ENCODE measurements at places on chromosomes 7 and 10.

- DNase-seq: no peak
Observed at GRCh38 chr7:138903186-138903820, 77.9 kb downstream of the KIAA1549 start.

- DNase-seq: no peak
Observed at GRCh38 chr7:116234517-116235200, 24.3 kb downstream of the TES start.

GRCh38 chr7:70544016-70544415 lies 587.9 kb upstream of the GALNT17 start:
- DNase-seq: no peak

DNA sequence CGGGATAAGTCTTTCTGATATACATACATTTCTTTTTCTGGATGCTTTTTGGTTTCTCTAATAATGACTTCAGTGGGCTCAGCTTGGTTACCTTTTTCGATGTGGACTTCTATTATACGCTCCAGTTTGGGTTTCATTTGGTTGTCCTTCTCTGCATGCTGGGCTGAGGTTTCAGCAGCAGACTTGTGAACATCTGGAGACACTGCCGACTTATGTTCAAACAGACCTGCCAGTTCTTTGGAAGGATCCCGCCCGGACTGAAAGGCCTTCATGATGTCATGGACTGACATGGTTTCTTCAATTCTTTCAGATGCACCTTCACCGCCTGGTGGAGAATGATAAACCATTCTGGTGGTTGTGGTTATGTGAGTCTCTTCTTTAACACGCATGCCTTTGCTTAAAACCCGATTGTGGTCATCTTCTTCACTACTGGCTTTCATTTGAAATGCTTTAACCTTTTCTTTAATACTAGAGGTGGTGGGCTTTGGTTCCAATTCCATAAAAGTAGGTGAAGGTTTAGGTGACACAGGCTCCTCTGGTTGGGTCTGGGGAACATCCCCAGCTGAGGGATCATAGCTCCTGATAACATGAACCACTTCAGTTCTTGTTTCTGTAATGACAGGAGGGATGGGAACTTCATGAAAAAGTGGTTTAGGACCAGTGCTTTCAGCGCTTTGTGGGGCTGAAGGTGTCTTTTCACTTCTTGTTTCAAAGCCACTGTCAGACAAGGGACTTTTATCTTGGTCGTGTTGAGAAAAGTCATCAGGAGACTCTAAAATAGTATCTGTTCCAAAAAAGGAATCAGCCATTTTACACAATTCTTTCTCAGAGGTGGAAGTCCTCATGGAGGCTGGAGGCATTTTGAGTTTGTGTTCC lies 167.7 kb upstream of the CCDC6 start:
- DNase-seq: no peak

DNA sequence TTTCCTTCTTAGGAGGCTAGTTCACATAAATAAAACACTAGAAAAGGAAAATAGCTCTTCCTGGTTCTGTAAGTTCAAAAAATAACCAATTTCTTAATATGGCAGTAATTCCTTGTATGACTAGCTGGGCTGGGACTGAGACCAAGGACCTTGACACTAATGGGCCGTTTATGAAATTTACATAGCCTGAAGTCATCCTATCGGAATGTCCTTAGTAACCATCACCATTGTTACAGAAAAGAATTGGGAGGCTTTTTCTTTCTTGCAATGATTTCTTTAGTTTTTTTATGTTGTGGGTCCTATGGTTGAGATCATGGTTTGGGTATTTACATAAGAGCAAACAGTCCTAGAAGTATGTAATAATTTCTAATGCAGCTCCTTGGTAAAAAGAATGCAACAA lies 87.1 kb upstream of the HDAC9 start:
- no peak for DNase-seq

DNA sequence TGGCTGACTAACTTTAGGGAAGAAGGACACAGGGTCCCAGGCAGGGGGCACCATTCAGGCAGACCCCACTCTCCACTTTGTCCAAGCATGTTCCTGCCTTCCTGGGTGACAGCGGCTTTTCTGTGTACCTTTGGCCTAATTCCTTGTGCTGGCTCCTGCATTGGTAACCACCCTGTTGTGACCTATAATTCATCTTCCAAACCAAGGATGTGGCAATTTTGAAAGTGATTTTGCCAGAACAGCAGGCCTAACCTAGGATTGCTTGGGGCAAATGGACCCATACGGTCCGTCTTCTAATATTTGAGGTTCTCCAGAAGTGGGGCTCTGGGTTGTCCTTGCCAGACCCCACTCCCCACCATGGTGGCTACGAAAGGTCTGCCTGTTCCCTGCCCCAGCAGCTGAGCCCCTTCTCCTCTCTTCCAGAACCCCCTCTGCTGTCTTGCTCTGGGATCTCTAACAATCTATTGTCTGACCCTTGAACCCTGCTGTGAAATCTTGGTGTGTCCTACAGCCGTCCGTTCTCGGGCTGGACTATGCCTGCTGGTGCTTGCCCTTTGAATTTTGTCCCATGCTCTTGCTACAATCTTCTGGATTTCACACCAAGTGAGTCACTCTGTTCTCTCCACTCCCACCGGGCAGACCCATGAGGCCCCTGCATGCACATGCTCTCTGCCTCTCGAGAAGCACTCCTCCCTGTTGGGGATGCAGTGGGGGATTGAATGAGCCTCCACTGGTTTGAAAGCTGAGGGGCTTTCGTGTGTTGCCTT lies 316.0 kb downstream of the CXCL12 start:
- no peak for DNase-seq

DNA sequence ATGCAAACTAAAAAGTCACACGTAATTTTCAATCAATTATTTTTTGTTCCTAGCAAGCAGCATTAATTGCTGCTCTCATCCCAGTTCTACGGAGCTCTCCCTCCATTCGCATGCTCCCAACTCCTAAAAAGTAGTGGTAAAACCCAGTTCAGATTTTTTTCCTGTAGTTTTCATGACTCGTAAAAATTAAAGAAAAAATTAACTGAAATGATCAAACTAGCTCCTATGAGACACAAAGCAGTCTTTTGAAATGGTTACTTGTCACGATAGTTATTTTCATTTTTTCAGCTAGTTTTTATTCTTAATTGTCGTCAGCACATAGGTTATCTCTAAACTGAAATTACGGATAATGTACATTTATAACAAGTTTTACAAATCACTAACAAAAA lies 1.8 kb downstream of the HNRNPA2B1 start:
- no peak for DNase-seq

- DNase-seq: no peak
Observed at GRCh38 chr10:118278649-118279048, 63.5 kb downstream of the FAM204A start.

- DNase-seq: peak; percentile 68
Observed at GRCh38 chr7:4613846-4614548, 68.1 kb upstream of the FOXK1 start.

DNA sequence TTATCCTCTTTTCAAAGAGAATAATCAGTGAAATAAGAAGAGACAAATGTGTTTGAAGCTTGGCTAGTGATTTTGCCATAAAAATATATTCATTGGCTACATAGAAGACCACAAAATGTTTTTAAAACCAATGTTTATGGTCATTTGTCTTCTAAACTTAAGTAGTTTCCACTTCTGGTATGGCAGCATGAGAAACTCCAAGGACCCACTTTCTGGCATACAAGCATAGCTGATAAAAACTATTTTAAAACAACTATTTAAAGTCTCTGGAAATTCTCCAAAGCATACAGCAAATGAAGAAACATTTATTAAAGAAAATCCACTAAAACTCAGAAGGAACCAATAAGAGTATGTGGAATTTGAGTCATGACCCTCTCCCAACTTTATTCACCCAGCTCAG lies 89.2 kb upstream of the TOMM7 start:
- no peak for DNase-seq

DNA sequence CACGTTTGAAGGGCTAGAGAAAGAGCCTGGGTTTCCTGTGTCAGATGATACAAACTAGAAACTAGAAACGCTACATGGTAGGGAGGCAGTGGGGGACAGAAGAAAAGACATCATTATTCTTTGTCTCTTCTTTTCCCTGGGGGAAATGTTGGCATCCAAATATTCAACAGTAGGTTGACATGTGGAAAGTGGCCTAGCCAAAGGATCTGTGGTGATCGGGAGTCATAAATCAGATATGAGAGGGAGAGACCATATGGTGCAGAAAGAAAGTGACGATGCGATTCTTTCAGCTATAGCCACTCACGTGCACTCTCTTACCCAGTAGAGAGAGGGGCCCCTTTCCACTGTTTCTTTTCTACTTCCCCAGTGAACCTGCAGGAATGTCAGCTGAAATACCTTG lies 964.7 kb downstream of the LRMDA start:
- DNase-seq: no peak

DNA sequence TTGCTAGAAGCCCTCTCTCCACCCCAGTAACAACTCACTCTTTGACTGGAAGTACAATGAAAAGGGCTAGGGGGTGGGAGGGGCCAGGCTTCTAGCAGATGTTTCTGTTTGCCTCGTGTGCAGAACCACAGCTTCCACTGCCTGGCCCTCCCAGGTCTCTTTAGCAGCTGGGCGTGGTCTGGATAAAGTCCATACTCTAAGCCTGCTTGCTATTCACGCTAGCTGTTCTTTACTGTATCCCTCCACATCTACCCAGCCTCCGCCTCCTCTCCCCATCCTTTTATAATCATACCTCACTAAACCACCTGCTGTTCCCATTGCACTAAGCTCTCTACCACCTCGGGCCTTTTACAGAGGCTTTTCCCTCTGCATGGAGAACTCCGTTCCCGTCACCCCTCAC lies 288.8 kb downstream of the CAMK1D start:
- DNase-seq: peak; percentile 32

Data from femur (tissue), 1 donor.